Activated CD8-positive, alpha-beta memory T cell treated with anti-CD3 and anti-CD28 coated beads for 1 hour (primary cell): ENCODE measurements at places on chromosomes 5 and 9.

GRCh38 chr5:13866792-13867191 lies 77.7 kb downstream of the DNAH5 start:
- no peak for DNase-seq

GRCh38 chr5:150338546-150338945 lies 19.0 kb upstream of the TCOF1 start:
- no peak for DNase-seq

DNA sequence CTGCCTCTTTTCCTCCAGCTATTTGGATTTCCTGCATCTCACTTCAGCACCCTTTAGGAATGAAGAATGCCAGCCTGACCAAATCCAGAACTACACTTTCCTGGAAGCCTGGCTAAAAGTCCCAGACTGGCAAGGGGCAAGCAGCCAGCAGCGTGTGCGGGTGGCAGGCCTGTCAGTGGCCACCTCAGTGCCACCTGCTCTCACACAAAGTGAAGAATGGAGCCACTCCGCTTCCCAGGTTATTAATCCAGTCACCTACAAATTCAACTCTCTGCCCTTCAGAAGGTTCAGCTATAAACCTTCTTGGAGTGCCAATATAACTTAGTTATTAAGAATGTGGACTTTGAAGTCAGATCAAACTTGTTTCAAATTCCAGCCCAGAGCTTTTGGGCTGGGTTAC lies 6.7 kb upstream of the ALDOB start:
- no peak for DNase-seq

DNA sequence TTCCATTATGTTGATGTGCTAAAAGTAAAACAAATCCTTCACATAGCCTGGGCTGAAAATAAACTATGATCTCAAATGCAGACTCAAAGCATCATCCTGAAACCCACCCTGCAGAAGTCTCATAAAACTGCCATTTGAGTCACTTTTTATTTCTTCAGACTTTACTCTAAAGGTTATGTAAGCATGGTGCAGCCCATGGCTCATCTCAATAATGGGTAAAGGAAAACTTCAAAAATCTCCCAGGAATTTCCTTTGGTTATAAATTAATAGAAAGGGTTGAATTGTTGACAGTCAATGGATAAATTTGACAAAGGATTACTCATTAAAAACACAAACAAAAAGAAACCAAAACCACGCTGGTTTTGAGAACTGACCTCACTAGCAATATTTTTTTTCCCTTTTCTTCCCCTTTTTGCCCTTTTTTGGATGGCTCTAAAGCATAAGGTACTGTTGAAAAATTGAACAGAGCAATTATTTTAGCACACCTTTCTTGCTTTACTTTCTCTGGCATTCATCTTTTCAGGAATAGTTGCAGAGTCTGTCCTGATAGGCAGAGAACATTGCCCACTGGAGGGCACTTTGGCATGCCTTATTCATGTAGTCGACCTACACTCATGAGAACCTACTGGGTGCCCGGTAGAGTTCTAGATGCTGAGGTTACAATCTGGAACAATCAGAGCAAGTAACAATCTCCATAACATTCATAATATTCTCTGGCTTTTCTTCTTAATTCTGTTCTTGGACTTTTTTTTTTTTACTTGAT lies 191.4 kb downstream of the TMEM167A start:
- DNase-seq = no peak

DNA sequence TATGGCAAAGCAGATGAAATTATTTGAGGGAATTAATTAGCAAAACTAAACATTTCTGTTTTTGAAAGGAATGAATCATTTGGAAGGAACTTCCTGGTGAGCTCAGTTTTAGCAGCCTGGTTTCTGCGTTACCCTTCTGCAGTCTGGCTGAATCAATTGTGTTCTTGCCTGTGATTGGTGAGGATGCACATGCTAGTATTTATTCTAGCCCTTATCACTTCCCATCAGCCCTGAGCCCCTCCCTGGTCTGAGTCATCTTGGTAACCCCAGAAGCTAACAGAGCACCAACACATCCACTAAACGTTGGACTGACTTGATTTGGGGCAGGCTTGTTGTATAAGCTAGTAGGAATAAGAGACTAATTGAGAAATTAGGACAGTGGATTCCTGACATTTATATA lies 6.6 kb downstream of the TJP2 start:
- no peak for DNase-seq
